ENCODE measurements at places on chromosomes 1 and 21. TPM values are rescaled to one million over a fixed set of nuclear protein-coding genes. Genes with fewer than 3 reads are reported as not detected.

DNA sequence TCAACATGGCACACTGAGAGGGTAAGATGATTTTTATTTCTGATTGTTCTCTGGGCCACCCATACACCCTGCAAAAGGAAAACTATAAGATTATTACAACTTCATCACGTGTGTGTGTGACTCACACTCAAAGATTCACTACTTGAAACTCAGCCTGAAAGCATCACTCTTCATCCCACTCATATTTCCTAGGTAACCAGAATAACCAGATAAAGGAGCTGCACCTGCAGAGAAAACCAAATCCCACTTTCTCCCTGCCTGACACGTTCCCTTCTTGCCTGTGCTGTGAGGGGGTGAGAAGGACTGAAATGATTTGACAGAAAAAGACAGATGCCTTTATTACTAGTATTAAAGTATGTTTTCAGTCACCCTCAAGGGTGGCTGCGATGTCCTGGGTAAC lies 131.6 kb downstream of the TGFBR3 start:
- no peak for DNase-seq

DNA sequence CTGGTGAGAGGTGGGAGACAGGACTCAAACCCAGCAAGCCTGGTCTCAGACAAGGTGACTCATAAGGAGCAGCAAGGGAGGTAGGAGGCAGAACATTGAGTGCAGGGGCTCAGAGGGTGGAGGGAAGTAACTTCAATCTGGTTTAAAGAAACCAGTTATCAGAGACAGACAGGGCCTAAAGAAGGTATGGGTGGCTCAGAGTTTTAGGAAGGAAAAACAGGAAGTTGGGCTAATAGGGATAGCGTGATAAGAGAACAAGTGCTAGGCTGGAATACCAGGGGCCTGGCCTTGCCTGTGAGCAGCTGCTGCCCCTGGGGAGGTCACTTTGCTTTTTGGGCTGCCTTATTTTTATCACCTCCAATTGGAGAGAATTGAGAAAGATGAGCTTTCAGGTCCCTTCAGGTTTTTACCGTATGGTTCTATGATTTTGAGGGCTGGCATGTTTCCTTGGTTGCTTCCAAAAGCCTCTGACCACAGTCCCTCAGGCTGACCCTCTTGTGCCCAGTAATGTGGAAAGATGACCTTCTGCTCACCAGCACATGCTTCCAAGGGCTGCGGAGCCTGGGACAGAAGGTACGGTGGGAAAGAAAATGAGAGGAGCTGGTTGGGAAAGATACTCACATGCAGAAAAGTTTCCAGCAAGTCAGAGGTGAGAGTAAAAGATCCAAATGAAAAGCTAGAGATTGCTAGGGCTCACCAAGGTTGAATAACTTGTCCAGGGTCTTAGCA lies 77.0 kb downstream of the DDR2 start:
- DNase-seq, result no peak

KRTAP7-1 gene
- total RNA-seq, result not detected

- DNase-seq, result no peak
These were observed 56.9 kb downstream of the ADAMTS5 start for GRCh38 chr21:26909972-26910371.

DNA sequence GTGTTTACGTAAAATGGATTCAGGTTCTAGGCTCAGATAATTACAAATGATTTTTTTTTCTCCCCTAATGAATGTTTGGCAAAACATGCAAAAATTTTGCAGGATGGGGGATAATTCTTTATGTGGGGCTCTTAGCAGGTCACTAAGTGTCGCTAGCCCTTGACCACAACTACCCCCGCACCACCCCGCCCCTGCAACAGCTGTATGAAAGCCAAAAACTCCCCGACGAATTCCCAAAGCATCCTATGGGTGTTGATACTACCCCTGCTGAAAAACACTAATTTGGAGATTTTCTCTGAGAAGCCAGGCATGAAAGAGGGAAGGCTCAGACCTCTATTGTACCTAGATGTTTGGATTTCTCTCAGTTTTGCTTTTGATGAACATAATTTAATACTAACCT lies 243.0 kb downstream of the TRABD2B start:
- no peak for DNase-seq

GRCh38 chr1:204377800-204378668 lies 18.3 kb upstream of the PLEKHA6 start:
- DNase-seq, result peak; percentile 42

- peak; percentile 35 for DNase-seq
These were observed 14.3 kb upstream of the SPEN start for GRCh38 chr1:15833069-15833679.

DNA sequence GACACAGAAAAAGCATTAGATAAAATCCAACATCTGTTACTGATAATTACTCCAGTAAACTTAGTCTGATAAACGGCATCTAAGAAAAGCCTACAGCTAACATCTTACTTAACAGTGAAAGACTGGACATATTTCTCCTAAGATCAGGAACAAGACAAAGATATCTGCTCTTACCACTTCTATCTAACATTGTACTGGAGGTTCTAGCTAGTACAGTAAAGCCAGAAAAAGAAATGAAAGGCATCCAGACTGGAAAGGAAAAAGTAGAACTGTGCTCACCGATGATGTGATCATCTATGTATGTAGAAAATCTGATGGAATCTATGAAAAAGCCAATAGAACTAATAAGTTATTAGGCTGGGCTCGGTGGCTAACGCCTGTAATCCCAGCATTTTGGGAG lies 21.7 kb downstream of the NEXN start:
- no peak for DNase-seq

- DNase-seq, result no peak
These were observed 165.4 kb upstream of the C8B start for GRCh38 chr1:57131257-57131656.

DNA sequence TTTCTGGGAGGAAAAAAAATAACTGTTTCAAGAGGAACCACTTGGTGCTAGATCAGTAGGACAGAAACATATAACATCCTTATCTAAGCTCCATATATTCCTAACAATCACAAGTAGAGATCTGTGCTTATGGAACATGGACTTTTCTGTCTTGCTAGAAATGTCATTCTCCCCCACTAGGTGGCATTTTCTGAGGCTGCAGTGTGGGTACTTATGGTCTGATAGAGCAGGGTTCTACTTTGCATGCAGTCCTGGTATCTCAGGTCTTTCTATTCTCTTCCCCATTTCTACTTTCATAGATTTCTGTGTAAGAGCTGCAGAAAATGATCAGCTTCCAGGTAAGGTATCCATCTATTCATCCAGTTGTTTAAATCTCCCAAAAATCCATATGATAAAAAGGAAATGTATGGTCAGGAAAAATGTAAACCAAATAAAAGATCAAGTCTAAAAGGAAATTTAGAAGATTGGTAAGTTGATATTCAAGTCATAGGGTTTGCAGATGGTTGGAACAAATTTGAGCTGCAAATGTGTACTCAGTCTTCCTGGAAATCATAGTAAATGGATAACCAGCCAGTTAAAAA lies 1.5 kb downstream of the ZNF684 start:
- DNase-seq, result no peak

APCS gene
- total RNA-seq, result 0.25 TPM

GRCh38 chr1:65512967-65513780 lies 92.7 kb downstream of the LEPR start:
- no peak for DNase-seq

GRCh38 chr1:182291584-182292192 lies 99.9 kb downstream of the GLUL start:
- no peak for DNase-seq

LAPTM5 gene
- total RNA-seq, result 97.3 TPM

GRCh38 chr1:199920635-199921034 lies 106.9 kb upstream of the NR5A2 start:
- DNase-seq, result no peak

DNA sequence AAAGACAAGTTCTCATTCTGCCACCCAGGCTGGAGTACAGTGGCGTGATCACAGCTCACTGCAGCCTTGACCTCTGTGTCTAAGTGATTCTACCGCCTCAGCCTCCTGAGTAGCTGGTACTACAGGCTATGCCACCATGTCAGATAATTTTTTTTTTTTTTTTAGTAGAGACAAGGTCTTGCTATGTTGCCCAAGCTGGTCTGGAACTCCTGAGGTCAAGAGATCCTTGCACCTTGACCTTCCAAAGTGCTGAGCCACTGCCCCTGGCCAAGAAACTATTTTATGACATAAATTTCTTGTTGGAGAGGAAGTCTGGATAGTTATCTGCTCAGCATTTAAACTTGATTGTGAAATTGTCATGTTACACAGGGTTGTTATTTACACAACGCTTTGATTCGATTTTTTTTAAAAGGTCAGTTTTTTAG lies 2.1 kb downstream of the SCCPDH start:
- no peak for DNase-seq
